ENCODE measurements at places on chromosomes 12 and 14.

DNA sequence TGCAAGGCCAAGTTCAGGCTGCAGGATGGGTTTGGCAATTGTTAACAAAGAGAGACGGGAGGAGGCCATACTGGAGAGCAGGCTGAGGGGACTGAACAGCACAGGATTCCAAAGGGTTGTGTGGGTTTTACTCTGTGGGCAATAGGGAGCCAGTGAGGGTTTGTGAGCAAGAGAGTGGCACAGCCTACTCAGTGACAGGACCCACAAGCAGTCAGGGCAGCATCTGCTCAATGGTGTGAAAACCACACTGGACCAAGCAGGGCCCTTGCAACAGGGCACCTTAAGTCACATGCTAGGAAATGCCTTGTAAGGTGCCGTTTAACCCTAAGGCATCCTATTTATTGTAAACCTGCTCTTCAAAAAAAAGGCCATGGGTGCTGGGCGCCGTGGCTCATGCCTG, 22.0 kb downstream of the SYNE3 start:
- no peak for DNase-seq

- DNase-seq: no peak
Observed at GRCh38 chr12:11922361-11922760, 148.4 kb upstream of the BCL2L14 start.

GRCh38 chr12:116855744-116856470, 25.3 kb downstream of the HRK start:
- no peak for DNase-seq

DNA sequence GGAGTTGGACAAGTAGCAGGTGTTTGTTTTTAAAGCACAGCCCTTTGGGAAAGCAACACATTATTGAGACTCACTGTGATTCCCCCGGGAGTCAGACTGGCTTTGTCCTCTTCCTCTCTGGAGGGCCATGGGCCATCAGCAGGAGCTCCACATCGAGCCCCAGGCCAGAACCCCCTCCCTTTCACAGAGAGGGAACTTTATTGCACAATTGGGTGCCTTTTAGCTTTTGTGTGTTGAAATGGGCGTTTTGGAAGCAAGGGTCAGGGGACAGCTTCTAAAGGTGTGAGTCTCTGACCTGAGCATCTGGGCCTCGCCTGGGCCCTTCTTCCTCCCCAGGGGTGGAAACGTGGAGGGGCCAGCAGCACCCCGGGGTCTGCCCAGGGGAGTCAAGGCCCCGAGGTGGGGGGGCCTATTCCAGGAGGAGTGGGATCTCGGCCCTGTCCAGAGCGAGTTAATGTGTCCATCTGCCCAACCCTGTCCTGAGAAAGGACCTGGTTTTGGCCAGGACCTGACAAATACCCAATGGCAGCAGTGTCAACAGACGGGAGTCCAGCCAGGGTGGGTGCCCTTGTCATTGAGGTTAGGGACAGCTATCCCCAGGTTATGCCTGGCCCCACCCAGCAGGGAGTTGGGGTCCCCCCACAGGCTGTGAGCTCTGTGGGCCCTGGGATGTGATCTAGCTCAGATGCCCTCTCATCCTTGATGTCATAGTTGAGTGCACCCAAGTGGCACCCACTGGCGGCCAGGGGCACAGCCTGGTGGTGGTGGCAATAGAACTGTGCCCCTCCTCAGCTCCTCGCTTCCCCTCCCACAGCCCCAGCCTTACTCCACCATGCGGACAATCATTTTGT, 37.1 kb downstream of the SLC8B1 start:
- DNase-seq: no peak

DNA sequence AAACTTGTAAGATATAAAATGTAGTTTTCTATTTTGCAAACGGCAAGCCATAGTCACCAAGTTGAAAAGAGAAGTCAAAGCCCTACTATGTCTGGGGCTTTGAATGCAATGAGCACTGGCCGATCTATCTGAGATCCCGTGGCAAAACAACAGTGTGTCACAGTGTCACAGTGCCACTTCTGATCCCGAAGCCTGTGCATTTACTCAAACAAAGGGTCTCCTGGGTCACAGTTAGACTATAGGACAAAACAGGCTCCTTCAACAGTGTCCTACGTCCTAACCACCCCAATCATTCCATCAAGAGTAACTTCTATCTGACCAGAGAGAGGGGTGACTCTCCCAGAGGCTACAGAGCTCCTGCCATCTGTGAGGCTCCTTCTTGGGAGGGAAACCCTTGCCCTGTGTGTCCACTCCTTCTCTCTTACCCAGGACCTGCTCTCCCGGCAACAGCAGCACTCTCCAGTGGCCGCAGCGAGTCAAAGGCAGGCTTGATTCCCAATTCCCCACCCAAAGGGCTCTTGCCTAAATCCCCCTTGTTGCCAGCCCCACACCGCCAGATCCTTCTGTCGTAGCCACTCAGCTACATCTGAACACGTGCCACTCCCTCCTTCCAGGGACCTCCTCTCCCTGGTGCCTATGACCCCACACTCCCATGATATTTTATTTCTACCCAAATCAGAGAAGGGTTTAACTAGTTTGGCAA, 14.0 kb upstream of the SELPLG start:
- no peak for DNase-seq

- no peak for DNase-seq
Observed at GRCh38 chr14:68692216-68692615, 100.7 kb downstream of the ZFP36L1 start.

DNA sequence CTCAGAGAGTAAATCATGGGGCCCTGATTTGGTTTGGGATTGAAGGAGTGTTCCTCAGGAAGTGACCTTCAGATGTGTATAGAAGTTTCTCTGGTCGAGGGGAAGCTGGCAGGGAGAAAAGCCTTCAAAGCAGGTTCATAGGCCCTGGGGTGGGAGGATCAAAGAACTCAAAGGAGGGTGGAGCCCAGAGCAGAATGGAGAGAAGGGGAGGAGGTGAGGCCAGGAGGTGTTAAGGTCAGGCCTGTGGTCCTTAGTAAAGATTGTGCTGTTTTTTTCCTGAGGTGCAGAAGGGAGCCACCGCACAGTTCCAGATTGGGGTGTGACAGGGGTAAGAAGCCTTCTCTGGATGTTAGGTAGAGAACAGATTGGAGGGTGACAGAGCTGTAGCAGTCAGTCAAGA, 9.7 kb upstream of the CFAP251 start:
- DNase-seq: no peak

DNA sequence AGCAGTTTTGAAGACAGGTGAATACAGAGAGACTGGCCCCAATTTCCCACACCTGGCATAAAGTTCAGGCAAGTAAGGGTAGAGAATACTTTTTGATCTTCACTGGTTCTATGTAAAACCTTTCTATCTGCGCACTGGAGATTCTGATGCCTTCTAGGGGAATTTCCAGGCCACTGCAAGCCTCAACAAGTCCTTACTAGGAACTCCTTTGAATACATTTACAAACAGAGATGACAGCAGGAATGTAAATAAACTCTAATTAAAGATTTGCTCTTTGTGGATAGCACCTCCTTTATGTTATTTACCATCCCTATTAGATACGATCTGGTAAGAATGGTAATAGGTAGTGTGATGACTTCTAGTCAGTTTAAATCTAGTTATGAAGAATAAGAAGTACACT, 69.2 kb downstream of the NTN4 start:
- DNase-seq: no peak

GRCh38 chr12:116053479-116054200, 223.9 kb downstream of the MED13L start:
- no peak for DNase-seq

- DNase-seq: no peak
Observed at GRCh38 chr12:74489543-74489942, 48.1 kb upstream of the ATXN7L3B start.

DNA sequence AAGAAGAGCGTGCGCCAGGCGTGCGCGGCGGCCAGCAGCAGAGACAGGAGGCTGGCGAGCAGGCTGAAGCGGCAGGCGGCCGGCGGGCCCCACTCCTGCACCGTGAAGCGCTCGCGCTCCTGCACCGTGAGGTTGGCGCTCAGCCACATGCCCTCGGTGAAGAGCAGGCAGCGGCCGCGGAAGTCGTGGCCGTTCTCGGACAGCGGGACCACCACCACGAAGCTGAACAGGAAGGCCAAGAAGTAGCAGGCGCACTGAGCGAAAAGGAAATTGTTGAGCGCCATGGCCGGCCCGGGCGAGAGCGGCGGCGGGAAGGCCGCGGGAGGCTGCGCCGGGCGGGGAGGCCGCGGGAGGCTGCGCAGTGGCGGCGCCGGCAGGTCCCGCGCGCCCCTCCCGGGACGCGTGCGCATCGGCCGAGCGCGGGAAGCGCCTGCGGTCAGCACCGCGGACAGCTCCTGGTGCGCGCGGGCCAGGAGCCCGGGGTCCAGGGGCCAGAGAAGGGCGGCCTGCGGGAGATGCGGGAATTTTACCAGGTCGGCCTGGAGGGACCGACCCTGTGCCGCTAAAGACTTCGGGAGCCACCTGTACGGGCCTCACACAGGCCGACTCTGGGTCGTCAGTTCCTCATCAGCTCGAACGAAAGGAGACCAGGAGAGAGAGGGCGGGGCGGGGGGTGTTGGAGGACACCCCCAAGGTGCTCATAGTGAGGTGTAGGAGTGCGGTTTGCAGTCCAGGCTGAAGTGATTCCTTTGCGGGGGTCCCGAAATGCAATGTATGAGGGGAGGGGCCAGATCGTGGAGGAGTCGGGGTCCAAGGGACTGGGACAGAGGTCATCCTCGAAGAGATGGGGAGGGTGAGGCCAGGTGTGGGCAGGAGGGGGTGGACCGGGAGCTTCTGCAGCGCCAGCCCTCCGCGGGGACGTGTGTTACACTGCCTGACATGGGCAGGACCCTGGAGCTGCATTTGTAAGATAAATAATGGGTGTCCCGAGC, at the start of gene TMEM179:
Gene TMEM179 (minus strand): TSS at position 315 of the 992 bp plus-strand sequence. CDS start 31 bp downstream, at position 284.
- DNase-seq: no peak

- no peak for DNase-seq
Observed at GRCh38 chr14:77299771-77300170, 20.9 kb downstream of the POMT2 start.

- DNase-seq: no peak
Observed at GRCh38 chr14:61149896-61150295, 131.2 kb downstream of the TMEM30B start.

GRCh38 chr14:32939254-32940065, 781 bp downstream of the NPAS3 start:
- no peak for DNase-seq

DNA sequence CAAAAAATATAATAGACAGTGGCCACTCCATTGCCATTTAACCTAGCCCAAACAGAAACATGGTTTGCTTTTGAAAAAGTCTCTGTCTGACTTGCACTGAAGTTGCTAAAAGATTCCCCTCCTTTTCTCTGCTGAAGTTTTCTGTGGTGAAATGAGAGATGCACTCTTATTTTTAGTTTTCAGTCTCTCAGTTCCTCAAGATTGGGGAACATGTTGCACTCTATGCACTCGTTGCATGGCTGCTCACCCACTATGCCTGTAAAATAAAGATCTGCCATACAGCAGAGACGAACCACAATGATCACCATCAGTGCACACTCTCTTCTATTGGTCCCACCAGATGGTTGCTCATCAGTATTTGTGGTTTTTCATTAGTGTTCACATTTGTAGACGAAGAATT, 13.1 kb upstream of the DAAM1 start:
- DNase-seq: no peak

- DNase-seq: no peak
Observed at GRCh38 chr12:14771651-14772137, 31.6 kb downstream of the WBP11 start.

GRCh38 chr12:94694732-94695131, 44.4 kb upstream of the TMCC3 start:
- DNase-seq: no peak

GRCh38 chr12:26976687-26977086, 37.5 kb downstream of the TM7SF3 start:
- DNase-seq: no peak

- DNase-seq: no peak
Observed at GRCh38 chr12:53306826-53307225, 7.3 kb downstream of the MYG1 start.

GRCh38 chr14:24057271-24057670, 5.5 kb downstream of the CARMIL3 start:
- DNase-seq: no peak

DNA sequence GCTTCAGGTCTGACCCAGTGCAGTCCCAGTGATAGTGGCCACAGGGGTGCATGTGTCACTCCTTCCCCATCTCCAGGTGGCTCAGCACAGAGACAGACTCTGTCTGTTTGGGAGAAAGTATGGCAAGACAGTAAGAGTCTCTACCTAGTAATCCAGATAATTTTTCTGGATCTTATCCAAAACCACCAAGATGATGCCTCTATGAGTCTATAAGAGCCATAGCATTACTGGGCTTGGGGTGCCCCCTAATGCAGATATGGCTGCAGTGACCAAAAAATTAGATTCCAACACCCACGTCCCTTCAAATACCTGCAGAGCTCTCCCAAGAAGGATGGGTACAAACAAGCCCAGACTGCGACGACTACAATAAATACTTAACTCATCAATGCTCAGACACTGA, 123.8 kb downstream of the GRIP1 start:
- no peak for DNase-seq

- no peak for DNase-seq
Observed at GRCh38 chr14:32629236-32629635, 300.1 kb downstream of the AKAP6 start.

DNA sequence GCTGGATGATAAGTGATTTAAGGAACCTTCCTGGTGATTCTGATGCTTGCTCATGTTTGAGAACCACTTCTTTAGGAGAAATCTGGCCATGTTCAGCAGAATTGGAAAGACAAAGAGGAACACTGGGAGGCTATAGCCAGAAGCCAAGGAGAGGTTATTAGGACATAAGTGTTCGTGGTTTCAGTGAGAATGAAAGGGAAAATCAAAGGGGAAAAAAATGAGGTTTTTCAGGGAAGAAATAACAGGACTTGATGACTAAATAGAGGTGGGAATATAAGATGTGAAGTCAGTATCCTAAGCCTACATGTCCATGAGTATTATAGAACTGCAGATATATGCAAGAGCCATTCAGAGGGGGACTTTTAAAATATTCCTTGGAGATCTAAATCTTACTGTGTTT, 95.6 kb downstream of the DAAM1 start:
- DNase-seq: no peak

DNA sequence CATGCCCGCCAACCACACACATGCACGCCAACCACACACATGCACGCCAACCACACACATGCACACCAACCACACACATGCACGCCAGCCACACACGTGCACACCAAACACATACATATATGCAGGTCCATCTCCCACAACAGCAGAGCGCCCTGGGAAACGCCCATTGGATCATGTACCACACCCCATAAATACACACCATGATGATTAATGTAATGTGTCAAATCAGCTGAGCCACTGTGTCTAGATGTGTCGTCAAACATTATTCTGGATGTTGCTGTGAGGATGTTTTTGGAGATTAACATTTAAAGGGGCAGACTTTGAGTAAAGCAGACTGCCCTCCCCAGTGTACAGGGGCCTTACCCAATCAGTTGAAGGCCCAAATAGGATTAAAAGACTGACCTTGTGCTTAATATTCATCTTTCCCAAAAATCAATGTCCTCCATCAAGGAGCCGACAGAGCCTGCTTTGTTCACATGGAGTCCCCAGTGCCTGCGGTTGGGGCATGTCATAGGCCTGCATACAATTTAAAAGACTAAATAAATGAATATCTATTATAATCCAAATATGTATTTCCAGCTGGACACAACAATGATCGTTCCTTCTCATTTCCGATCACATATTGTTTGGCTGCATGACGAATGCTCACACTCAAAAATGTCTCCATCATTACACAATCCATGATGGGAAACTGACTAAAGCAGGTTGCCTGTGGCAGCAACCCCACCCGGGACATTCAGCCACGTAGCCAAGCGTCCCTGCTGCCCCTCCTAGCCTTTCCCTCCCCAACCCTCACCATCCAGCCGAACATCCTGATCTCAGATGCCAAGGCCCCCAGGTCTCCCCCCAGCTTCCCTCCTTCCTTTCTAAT, 23.2 kb upstream of the BDKRB2 start:
- no peak for DNase-seq

Measured in AG04449 (cell line).